Karpas-422 (cell line): ENCODE measurements at places on chromosomes 5 and 9.
A peak's percentile ranks its signal among the peaks of the same experiment; 100 is the strongest.

DNA sequence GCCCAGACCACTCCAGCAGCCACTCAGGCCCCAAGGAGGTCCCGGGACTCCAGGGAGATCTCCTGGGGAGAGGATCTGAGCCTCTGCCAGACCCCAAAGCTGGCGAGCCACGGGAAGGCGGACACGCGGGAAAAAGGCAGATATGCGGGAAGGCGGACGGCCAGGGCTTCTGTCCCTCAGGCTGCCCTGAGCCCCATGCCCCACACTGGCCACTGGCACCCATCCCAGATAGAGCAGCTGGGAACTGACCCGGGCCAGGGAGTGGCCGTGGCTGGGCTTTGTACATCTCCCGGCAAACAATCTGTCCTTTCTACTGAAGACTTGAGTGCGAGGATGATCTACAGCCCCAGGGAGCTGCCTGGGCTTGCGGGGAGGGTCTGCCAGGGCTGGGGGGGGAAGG is 21.1 kb upstream of the NOTCH1 start:
- no peak for DNase-seq

DNA sequence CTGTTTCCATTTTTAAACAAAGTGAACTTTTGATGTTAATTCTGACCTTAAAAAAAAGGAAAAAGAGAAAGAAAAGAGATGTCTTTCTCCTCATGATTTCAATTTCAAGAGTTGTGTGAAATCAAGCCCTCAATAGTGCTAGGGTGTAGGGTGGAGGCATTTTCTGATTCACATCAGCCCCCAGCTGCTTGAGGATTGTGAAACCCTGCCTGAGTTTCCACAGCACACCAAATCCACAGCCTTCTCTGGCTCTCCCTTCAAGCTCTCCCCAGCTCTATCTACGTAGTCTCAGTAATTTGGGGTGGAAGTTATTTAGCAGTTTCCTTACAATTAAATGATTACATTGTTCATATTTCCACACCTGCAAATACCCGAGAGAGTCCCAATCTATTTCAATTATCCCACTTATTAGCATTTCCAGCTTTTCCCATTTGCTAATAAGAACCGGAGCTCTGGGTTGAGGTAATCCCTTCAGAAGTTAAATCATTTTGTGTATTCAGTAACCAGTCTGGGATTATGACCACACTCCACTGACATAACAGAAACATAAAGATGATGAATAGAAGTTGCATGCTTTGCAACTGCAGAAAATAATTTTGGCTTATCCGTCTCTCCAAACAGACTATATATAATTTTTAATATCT is 54.9 kb downstream of the MTX3 start:
- DNase-seq, result no peak

DNA sequence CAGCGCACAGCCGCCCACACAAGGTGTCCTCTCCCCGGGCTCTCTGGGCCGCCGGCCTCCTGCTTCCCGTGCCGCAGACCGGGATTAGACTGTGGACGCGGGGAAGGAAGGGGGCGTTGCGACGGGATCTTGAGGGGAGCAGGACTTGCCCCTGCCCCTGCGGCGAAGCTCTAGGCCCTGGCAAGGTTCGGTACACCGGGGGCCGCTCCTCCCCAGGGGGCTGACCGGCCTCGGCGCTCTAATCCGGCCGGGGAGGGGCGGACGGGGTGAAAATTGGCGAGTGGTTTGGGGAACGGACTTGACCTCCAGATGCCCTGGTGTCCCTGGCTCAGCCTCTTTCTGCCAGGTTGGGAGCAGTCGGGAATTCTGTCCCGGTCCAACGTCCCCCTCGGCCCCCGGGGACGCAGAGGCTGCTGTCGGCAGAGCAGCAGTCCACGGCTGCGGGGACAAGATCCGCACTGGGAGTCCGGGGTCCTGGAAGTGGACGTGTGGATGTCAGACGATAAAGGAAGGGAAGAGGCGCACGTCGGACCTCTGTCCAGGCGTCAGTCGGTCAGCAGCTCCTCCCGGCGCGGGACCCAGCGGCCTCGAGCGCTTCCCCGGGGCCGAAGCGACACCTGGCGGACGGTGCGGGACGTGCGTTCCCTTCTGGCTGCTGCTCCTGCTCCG is 1.9 kb upstream of the CNTFR start:
- peak; percentile 91 for DNase-seq

DNA sequence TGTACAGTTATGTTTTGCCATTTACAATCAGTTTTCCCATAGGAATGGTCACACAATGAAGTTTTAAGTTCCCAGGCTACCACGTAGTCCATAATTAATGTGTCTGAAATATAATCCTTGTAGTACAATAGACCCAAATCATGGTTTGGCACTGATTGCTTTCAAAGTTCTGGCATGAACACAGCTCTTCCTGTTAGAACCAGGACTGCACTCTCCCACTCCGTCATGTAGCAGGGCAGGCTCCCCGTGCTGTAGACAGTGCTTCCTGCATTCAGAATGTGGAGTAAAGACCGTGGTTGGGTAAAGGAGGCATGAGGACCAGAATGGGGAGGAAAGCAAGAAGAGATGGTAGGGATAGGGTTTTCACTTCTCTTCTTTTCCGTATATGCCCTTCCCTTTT is 4.0 kb downstream of the SEC61B start:
- no peak for DNase-seq

DNA sequence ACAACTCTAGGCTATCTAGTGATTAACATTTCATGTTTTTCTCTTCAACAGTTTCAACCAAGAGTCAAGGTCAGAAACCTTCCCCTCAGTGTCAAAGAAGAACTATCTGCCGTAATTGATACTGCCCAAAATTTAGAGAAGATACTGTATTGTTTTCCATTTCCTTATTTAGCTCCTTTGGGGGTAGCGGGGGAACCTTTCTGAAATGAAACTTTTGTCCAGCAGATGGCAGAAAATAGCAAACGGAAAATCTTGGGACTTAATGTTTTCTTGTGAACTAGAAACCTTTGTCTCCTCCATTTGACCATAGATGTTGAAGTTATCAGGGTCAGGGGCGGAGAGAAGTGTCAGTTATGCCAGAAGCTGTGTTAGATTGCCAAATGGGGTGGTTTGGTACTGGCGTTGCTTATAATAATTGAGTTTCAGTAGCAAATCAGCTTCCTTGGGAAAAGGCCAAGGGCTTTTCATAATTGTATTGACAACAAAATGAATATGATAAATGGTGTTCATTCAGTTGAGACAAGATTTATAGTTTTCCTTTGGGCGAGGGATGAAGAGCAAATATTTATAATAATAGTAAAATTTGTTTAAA is 101.7 kb upstream of the TLX3 start:
- DNase-seq, result peak; percentile 76

GRCh38 chr5:74402553-74402952 is 238.0 kb downstream of the ENC1 start:
- DNase-seq, result no peak

- DNase-seq, result no peak
Observed at GRCh38 chr9:135770203-135770535, 68.2 kb downstream of the KCNT1 start.

DNA sequence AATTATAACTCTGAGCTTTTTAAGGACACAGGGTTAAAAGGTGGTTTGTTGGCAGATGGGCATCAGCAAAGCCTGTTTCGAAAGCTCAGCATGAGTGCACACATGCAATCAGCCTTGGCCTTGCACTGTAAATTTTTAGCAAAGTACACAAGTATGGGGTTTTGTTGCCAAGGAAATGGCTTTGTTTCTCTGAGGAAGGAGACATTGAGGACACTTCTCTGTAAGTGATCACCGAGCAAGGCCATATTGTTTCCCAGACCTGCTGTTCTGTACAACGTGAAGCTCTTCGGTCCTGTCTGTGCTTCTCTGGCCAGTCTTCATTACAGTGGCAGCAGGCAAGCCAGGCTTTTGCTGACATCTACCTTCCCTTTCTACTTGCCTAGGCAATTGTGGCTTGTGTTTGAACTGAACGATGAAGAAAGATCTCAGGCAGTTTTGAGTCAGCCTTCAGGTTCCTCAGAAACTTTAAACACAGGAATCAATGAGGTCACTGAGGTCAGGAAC is 27.9 kb upstream of the GLRX start:
- no peak for DNase-seq

- no peak for DNase-seq
Observed at GRCh38 chr5:135246605-135246922, 152.5 kb downstream of the MACROH2A1 start.

DNA sequence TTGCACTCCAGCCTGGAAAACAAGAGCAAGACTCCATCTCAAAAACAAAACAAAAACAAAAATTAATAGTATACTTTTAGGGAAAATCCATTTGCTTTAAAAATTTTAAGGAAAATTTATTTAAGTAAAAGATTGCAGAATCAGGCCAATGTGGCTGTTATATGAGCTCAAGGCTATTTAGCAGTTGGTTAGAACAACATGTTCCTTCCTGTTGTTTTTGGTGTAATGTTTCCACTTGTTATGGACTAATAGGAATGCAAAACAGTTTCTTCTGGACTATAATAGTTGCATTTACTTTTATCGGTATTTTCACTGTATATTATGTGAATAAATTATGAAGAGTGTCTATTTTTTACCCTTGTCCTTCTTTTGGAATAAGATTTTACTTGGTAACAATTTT is 3.0 kb upstream of the CDC42SE2 start:
- no peak for DNase-seq

GRCh38 chr5:113061846-113062780 is 85.5 kb downstream of the DCP2 start:
- no peak for DNase-seq

DNA sequence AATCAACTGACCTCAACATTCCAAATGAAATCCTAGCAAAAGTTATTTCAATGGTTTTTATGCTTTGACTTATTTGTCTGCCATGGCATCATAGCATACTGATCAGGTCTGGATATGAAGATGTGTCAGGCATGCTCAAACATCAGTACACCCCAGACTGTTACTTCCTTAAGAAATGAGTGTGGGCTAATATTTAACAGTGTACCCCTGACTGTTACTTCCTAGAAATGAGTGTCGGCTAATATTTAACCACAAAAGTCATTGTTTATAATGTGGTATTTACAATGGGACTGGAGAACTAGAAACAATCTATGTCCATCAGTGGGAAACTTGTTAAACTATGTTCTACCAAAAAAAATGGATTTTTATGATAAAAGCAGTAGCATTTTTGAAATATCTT is 38.1 kb upstream of the HNRNPA0 start:
- no peak for DNase-seq

- no peak for DNase-seq
Observed at GRCh38 chr9:88521308-88521707, 13.7 kb upstream of the NXNL2 start.

DNA sequence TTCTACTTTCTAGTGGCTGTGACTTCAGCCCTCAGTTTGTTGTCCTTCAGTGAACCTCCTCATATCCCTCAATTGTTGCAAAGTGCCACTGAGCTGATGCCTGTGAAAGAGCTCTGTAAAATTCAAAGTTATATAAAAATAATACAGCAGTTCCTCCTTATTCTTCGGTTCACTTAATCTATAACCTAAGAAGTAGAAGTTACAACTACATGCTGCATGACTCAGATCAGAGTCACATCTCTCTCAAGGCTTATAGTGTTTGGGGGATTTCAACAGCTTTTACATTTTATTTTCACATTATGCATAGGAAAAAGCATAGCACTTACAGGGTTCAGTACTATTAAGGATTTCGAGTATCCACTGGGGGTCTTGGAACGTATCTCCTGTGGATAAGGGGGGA is 25.1 kb upstream of the GCNT1 start:
- no peak for DNase-seq

GRCh38 chr9:4137681-4138099 is 162.2 kb downstream of the GLIS3 start:
- no peak for DNase-seq

DNA sequence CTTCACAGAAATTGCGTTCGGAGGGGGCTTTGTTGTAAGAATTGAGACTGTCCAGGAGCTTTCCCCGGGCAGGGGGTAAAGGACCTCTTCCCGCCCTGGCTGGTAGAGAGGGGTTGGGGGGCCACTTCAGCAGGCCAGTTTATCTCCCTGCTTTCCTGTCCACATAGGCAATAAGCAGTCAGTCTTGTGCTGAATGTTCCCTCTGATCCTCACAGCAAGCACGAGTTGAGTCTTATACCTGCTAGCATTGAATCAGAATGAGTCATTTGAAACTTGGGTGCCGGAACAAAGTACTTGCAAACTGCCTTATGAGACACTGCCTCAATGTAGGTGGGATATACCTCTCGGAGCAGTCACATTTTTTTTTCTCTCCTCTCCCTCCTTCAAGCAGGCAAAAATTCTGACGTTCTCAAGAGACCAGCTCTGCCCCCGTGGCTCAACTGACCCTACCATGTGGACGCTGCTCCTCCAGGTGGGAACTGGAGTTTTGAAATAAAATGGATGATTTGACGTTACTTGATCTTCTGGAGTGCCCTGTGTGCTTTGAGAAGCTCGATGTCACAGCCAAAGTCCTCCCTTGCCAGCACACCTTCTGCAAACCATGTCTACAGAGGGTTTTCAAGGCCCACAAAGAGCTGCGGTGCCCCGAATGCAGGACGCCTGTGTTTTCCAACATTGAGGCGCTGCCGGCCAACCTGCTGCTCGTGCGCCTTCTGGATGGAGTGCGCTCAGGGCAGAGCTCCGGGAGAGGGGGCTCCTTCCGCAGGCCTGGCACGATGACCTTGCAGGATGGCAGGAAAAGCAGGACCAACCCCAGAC is 1.3 kb downstream of the SH3RF2 start:
- no peak for DNase-seq

- DNase-seq, result peak; percentile 59
Observed at GRCh38 chr9:92669527-92669889, 423 bp downstream of the IPPK start.

DNA sequence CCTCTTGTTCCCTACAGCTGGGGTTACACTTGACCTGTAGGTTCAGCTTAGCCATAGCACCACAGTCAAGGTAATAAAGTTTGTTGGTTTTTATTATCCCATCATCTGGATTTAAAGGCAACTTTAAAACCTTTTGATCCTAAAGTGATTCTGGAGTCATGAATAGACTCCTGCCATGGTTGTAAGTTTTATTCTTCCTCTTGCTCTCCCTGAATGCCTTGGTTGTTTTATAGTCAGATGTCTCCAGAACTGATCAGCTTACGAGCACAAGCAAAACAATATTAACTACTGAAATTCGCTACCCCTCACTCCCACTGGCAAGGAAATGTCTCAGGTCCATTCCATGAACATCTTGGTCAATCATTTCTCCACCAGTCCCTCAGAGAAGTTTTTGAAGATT is 1328.6 kb downstream of the PTPRD start:
- no peak for DNase-seq

- no peak for DNase-seq
Observed at GRCh38 chr5:175692996-175693710, 35.3 kb downstream of the HRH2 start.

DNA sequence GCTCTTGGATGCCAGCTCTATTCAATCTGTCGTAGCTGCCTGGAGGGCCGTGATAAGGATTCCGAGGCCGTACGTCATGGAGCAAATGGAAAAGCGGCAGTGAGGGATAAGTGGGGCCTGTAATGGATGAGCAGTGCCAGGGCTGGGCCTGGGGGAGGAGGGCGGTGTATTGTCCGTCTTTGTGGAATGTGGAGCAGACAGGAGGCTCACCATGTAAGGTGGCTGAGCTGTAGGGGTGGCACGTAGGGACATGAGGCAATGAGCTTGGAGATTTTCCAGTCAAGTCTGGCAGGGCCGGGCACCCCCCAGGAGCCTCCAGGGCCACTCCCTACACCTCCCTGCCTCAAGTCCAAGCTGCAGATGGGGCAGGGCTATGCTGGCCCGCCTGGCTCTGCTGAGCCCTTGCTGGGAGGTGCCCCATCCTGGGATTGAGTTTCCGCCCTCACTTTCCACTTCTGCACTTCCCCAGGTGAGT is 29.2 kb downstream of the NCS1 start:
- no peak for DNase-seq
